Activated naive CD4-positive, alpha-beta T cell treated with anti-CD3 and anti-CD28 coated beads, Interleukin-2, amount 10 ng/mL, durations not matched to agents 7 days and 5 days (primary cell): ENCODE measurements at places on chromosomes 4 and X.

DNA sequence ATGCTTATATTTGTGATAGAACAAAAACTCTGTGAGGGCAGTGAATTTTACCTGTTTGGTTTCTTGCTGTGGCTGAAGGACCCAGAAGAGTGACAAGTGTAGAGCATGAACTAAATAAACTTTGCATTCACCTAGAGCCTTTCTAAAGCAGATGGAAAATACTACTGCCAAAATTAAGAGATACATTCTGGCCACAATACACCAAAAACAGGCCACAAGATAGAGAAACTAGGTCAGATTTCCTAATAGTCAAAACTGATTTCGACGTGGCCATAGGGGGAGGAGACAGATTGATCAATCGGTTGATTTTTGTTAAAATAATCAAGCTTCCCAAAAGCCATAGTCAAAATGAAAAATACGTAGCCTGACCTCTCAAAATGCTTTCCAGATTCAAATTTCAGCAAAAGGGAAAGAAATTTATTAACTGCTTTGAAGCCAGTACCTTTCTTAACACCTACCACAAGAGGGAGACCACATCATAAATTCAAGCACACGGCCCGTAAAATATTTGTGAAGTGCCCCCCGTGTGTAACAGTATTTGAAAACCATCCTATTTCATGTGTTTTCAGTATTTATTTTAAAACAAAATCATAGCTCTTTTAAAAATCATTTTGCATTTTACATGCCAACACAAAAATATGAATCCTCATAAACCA is 132.4 kb downstream of the CORIN start:
- H3K27me3 ChIP-seq: peaks cover 25% of the 10 kb centered on the region
- no peak overlapping the region for H3K27ac ChIP-seq
- no peaks in the 10 kb centered on the region for H3K4me1 ChIP-seq
- DNase-seq: no peak
- H3K4me3 ChIP-seq: no peak overlapping the region
- no peaks in the 10 kb centered on the region for H3K36me3 ChIP-seq

- no peaks in the 10 kb centered on the region for H3K4me1 ChIP-seq
- no peak overlapping the region for H3K27ac ChIP-seq
- no peak for DNase-seq
- H3K36me3 ChIP-seq: no peaks in the 10 kb centered on the region
Observed at GRCh38 chr4:44668526-44668925, 9.7 kb upstream of the GUF1 start.

GRCh38 chr4:10054571-10055041 is 33.3 kb upstream of the SLC2A9 start:
- peaks cover 12% of the 10 kb centered on the region for H3K36me3 ChIP-seq
- DNase-seq: no peak
- H3K27me3 ChIP-seq: no peaks in the 10 kb centered on the region

DNA sequence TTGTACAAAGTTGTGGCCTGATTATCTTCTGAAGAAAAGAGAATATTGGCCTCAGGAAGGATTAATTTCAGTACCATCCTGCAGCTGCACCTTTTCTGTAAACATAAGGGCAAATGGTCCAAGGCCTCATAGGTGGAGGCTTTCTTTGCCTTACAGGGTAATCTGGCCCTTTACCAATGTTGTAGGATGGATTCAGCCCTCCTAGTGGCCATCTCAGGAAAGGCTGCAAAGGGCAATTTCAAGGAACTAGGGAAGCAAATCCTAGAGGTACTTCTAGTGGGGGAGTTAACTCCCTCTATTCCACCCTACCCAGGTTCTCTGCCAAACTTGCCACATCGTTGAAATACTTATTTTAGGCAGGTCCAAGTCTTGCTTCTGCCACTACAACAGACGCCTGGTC is 57.6 kb downstream of the UGT2B11 start:
- DNase-seq: no peak
- no peaks in the 10 kb centered on the region for H3K4me1 ChIP-seq
- H3K27me3 ChIP-seq: no peaks in the 10 kb centered on the region
- H3K4me3 ChIP-seq: no peak overlapping the region
- no peak overlapping the region for H3K27ac ChIP-seq

- peaks cover 3% of the 10 kb centered on the region for H3K4me1 ChIP-seq
- H3K4me3 ChIP-seq: no peak overlapping the region
- no peak overlapping the region for H3K27ac ChIP-seq
- DNase-seq: no peak
Observed at GRCh38 chrX:2767631-2768455, 16.0 kb downstream of the XG start.

DNA sequence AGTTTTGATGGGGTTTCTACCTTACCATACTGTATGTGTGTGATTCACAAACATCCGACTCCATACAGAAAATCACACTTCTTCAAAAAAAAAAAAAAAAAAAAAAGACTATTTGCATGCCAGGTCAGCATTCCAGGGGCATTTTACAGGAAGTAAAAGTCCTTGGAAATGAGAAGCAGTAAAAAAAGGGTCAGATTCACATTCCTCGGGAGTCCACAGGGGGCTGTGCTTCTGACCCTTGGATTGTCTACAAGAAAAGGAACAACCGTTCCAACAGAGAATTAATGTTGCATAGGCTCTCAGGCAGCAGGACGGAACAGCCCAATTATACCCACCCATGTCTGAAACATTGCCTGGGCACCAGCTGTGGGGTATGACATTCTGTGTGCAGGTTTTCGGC is 290.3 kb downstream of the LDB2 start:
- H3K4me1 ChIP-seq: no peaks in the 10 kb centered on the region
- DNase-seq: no peak
- no peaks in the 10 kb centered on the region for H3K36me3 ChIP-seq

GRCh38 chr4:148162991-148163390 is 279.2 kb downstream of the NR3C2 start:
- no peak for DNase-seq
- H3K4me1 ChIP-seq: no peaks in the 10 kb centered on the region
- H3K36me3 ChIP-seq: no peaks in the 10 kb centered on the region
- H3K27me3 ChIP-seq: no peaks in the 10 kb centered on the region
- H3K27ac ChIP-seq: no peak overlapping the region
- H3K4me3 ChIP-seq: no peak overlapping the region

- no peak for DNase-seq
- peaks cover 27% of the 10 kb centered on the region for H3K36me3 ChIP-seq
- H3K4me3 ChIP-seq: no peak overlapping the region
Observed at GRCh38 chrX:77564823-77565222, 117.6 kb downstream of the FGF16 start.

GRCh38 chrX:56232221-56233082 is at the start of gene KLF8:
Gene KLF8 (plus strand): TSS chrX:56232356. CDS start chrX:56233335, 979 bp downstream.
- peak; percentile 61 for DNase-seq
- peaks cover 52% of the 10 kb centered on the region for H3K4me1 ChIP-seq

- H3K36me3 ChIP-seq: no peaks in the 10 kb centered on the region
- H3K4me1 ChIP-seq: no peaks in the 10 kb centered on the region
- no peak overlapping the region for H3K4me3 ChIP-seq
- H3K27ac ChIP-seq: no peak overlapping the region
Observed at GRCh38 chr4:8830056-8830455, 41.6 kb downstream of the HMX1 start.

- H3K36me3 ChIP-seq: no peaks in the 10 kb centered on the region
- no peaks in the 10 kb centered on the region for H3K4me1 ChIP-seq
- no peak overlapping the region for H3K27ac ChIP-seq
- H3K27me3 ChIP-seq: peaks cover 15% of the 10 kb centered on the region
- H3K4me3 ChIP-seq: no peak overlapping the region
- no peak for DNase-seq
Observed at GRCh38 chr4:1511441-1512041, 105.3 kb upstream of the NKX1-1 start.

- H3K27ac ChIP-seq: no peak overlapping the region
- no peaks in the 10 kb centered on the region for H3K36me3 ChIP-seq
- no peak overlapping the region for H3K4me3 ChIP-seq
- DNase-seq: no peak
- H3K27me3 ChIP-seq: no peaks in the 10 kb centered on the region
- peaks cover 15% of the 10 kb centered on the region for H3K4me1 ChIP-seq
Observed at GRCh38 chrX:20350596-20350995, 83.9 kb upstream of the RPS6KA3 start.

DNA sequence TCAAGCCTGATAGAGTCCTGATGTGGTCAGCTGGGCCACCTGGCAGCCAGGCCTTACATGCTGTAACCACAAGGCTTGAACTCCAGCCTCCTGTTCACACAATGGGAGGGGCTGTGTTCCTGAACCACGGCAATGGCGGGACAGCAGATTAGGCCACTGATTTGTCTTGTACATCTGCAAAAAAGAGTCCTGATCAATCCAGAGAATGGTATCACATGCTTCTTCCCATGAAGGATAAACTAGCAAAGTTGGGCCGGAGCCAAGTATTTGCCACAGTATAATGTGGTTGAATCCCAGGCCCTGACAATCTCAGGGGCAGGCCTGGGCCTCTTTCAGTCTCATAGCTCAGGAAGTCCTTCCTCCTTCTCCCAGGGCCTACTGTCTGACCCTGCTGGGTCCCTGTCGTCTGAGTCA is 2182.5 kb upstream of the AGA start:
- no peaks in the 10 kb centered on the region for H3K4me1 ChIP-seq
- H3K36me3 ChIP-seq: no peaks in the 10 kb centered on the region
- DNase-seq: no peak
- no peak overlapping the region for H3K27ac ChIP-seq
- no peak overlapping the region for H3K4me3 ChIP-seq
- H3K27me3 ChIP-seq: no peaks in the 10 kb centered on the region

DNA sequence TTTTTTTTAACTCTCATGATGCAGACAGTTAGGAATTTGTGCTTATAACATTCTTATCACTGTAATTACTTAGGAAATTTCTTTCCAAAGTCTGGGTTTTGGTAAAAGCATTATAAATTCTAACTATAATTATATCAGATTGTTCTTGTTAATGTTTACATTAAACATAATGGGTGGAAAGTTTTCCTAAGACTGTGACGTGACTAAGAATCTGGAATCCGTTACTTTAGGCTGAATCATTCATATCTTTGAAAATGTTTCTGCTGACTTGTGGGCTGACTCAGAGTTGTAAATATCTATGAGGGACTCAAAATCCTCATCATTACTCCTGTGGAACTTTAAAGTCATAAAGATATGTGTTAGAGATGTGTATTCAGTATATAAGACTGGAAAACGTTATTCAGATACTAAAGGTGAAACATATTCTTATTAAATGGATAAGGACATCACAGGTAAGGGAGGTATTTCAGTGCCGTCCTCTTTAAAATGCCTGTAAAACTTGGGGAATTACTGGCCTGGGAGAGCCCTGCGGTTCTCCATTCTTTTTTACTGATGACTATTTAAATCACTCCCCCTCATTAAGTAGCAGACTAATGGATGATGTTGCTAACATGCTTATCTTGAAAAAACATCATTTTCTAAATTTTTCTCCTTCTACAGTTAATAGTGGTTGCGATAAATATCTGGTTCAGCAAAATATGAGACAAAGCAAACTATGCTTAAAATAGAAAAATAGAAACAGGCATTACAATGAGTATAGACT is 159.0 kb downstream of the DCLK2 start:
- no peak for DNase-seq
- no peak overlapping the region for H3K4me3 ChIP-seq
- no peaks in the 10 kb centered on the region for H3K36me3 ChIP-seq
- no peak overlapping the region for H3K27ac ChIP-seq

DNA sequence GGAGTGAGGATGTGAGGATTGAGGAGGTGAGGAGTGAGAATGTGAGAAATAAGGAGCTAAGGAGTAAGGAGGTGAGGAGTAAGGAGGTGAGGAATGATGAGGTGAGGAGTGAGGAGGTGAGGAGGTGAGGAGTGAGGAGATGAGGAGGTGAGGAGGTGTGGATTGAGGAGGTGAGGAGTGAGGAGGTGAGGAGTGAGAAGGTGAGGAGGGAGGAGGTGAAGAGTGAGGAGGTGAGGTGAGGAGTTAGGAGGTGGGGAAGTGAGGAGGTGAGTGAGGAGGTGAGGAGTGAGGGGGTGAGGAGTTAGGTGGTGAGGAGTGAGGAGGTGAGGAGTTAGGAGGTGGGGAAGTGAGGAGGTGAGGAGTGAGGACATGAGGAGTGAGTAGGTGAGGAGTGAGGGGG is 74.8 kb upstream of the MXD4 start:
- H3K36me3 ChIP-seq: no peaks in the 10 kb centered on the region
- H3K4me1 ChIP-seq: no peaks in the 10 kb centered on the region
- no peak for DNase-seq
- no peak overlapping the region for H3K4me3 ChIP-seq
- H3K27ac ChIP-seq: no peak overlapping the region
- peaks cover 4% of the 10 kb centered on the region for H3K27me3 ChIP-seq

GRCh38 chr4:14908635-14909034 is 93.6 kb upstream of the CPEB2 start:
- DNase-seq: no peak
- no peaks in the 10 kb centered on the region for H3K4me1 ChIP-seq
- no peak overlapping the region for H3K27ac ChIP-seq
- H3K4me3 ChIP-seq: no peak overlapping the region
- H3K36me3 ChIP-seq: no peaks in the 10 kb centered on the region

- DNase-seq: no peak
- no peak overlapping the region for H3K27ac ChIP-seq
Observed at GRCh38 chrX:10133980-10134676, 22.6 kb upstream of the CLCN4 start.
